ENCODE measurements at places on chromosomes 5 and 9.

- no peak for DNase-seq
These were observed 126.7 kb upstream of the SHB start for GRCh38 chr9:38195737-38196161.

DNA sequence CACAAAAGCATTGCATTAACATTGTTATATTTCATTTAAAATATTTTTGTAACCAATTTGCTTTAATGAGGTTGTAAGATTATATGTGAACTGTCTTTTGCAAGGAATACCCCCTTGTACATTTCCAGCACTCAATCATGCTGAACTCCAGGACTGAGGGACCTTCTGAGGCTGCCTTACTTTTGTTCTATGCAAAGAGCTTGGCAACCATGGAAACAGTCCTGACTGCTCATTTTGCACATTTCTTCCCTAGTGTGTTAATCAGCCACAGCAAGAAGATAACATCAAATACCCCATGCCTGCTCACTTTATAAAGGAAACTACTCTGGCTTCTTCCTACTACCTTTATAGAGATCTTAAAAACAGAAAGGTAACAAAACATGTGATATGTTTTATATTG, 355.6 kb upstream of the IZUMO3 start:
- peak; percentile 83 for DNase-seq

DNA sequence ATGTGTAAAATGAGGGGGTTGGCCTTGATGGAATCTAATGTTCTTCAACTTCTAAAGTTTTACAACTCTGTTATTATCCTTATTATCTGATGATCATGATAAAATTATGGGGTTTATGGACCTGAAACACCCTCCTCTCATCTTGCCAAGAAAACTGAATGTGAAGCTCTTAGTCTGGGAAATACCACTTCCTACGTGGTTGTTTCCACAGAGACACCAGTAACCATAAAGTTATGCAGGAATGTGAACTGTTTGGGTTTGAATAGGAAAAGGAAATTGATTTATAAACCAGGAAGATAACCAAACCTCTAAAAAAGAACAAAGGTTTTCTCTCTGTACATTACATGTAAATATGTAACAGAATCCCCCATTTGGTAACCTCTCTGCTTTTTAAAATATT, 28.3 kb upstream of the RAI14 start:
- no peak for DNase-seq

GRCh38 chr5:51618234-51618633, 235.0 kb downstream of the ISL1 start:
- no peak for DNase-seq

GRCh38 chr5:160289356-160289651, 23.1 kb downstream of the CCNJL start:
- DNase-seq = no peak

GRCh38 chr5:72147569-72147968, 40.3 kb downstream of the MAP1B start:
- DNase-seq = no peak

- no peak for DNase-seq
These were observed 151.4 kb downstream of the KDM4C start for GRCh38 chr9:6909181-6909580.

- no peak for DNase-seq
These were observed 414.5 kb upstream of the ARRDC3 start for GRCh38 chr5:91797576-91797975.

DNA sequence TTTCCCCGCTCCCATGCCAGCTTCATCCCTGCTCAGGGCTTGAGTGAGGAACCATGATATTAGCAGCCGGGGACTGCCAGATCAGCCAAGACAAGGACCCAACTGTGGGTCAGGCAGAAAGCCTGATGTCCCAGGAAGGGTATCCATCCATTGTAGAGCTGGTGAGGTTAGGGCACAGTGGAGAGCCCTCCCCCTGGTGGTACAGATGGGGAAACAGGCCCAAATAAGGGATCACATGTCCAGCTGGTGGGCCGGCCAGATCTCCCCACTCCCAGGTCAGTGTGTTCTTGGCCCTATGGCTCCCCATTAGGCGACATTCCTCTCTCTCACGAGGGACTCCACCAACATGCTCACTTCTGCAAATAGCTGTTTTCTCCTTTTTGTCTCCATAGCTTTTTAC, 9.0 kb downstream of the CDX1 start:
- no peak for DNase-seq

DNA sequence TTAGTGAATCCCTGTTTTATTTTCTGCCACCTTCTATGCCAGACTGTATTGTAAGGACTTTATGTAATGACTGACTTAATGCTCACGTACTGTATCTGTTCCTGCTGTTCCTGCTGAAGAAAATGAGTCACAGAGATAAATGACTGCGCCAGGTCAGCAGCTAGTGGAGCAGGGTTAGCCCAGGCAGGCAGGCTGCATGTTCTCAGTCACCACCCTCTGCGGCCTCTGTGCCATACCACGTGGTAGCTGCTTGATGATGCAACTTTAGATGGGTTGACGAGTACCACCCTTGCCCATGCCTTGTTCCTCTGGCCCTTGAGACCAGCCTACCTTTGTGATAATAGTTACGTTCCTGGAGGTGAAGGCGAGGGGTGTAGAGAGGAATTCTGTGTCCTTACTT, 161.9 kb downstream of the TRIO start:
- DNase-seq = no peak

GRCh38 chr5:150782850-150783249, 4.3 kb downstream of the SMIM3 start:
- no peak for DNase-seq

DNA sequence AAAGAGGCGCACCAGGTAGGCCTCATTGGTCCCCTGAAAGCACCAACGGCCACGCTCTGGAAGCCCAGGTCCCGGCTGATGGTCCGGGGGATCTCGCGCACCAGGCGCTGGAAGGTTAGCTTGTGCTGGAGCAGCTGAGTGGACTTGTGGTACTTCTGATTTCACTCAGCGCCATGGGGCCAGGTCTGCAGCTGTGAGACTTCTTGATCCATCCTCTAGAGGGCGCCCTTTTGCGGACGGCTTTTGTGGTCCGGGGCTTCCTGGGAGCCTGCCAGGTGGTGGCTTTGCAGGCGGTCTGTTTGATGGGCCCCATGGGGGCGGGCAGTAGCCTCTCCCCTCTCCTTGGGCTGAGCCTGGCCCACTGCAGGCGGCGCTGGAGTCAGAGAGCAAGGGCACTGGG, 10.4 kb downstream of the TAF11L12 start:
- DNase-seq = no peak

DNA sequence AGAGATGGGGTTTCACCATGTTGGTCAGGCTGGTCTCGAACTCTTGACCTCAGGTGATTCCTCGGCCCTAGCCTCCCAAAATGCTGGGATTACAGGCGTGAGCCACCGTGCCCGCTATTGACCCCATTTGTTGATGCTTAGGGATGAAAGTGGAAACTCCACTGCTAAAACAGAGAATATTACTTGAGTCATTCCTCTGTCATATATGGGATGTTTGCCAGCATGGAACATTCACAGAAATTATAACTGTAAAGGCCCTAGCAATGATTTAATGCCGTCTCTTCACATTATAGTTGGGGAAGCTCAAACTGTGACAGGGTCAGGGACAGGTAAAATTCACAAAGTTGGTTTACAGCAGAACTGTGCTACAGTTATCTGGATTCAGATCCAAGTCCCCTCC, 94.5 kb downstream of the TMC1 start:
- no peak for DNase-seq

- no peak for DNase-seq
These were observed 177.2 kb upstream of the PITX1 start for GRCh38 chr5:135211083-135211790.

DNA sequence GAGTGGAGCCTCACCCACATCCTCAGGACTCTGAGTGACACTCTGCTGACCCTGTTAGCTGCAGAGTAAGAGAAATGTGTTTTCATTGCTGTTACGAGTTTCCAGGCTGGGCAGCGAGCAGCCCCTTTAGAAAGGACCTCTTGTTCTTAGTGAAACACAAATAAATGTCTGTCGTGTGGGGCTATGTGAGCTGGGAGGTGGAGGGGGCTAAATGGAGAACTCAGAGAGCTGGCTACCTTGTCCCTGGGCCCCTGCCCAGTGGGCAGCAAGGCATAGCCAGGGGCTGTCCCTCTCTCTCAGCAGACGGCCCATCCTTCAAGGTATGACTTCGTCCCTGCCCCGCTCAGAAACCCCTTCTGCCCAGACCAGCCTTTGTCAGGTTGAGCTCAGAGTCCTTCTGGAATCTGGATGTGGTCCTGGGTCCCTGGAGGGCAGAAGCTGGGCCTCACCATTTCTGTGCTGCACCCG, 10.2 kb downstream of the DCANP1 start:
- DNase-seq = no peak

GRCh38 chr5:166013415-166013814, 2278.0 kb upstream of the WWC1 start:
- peak; percentile 21 for DNase-seq

- DNase-seq = no peak
These were observed 76.8 kb downstream of the PIK3R1 start for GRCh38 chr5:68292316-68292715.

GRCh38 chr5:140020601-140021177, 22.4 kb downstream of the NRG2 start:
- DNase-seq = no peak

DNA sequence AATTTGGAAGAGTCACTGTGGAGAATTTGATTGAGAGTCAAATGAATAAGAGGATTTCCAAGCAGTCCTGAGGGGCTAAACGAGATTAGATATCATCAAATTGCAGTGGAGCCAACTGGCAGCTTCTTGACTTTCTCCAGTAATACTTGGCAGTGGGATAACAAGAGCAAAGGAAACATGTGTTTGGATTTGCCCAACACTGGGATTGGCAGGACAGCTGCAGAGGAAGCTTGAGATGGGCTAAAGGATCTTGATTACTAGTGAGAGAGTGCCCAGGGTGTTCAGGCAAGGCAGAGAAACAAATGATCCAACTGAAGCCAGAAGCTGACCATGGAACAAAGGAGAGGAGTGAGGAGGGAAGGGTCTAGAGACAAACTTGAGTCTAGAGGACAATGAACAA, 356.0 kb upstream of the ISL1 start:
- DNase-seq = no peak

GRCh38 chr5:20114526-20114925, 126.5 kb upstream of the CDH18 start:
- DNase-seq = no peak

GRCh38 chr9:29613773-29614172, 2040.5 kb upstream of the C9orf72 start:
- no peak for DNase-seq

- no peak for DNase-seq
These were observed 201.8 kb upstream of the CDKN2B start for GRCh38 chr9:22210936-22211335.

DNA sequence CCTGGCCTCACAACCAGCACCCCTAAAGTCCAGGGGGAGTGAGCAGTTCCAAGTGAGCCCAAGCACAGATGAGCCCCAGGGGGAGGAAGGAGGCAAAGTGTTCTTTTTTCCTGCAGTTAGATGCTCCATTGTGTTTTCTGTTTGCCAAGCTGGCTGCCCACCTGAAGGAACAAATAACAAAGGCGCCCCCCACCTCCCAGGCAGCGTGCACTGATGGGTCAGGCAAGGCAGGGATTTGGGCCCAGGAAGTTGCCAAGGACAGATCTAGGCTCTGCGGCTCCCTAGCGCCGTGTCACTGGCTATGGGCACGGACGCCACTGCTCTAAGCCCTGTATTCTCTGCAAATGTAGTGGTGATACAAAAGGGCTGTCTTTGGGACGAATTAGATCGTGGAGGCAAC, 21.8 kb downstream of the FGF1 start:
- no peak for DNase-seq

GRCh38 chr5:174518512-174518911, 205.9 kb upstream of the MSX2 start:
- no peak for DNase-seq

DNA sequence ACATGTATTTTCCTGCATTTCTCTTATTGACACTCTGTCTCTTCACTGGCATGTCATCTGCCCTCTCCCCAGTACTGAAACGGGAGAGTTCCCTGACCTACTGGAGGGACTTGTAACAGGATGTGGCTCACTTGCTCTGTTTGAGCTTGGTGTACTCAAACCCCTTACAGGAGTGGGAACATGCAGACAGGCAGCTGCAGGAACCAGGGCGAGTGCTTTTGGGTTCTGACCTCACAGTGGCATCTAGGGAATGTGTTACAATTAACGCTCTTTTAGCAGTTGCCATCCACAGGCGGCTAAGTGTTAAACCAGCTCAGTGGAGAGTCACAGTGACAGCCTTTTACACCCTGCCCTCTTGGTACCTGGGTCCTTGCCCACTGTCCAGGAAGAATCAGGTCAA, 300.3 kb upstream of the GRAMD2B start:
- no peak for DNase-seq

GRCh38 chr9:69590266-69590665, 81.9 kb downstream of the APBA1 start:
- peak; percentile 88 for DNase-seq

GRCh38 chr9:97396256-97396655, 15.6 kb upstream of the TDRD7 start:
- no peak for DNase-seq

DNA sequence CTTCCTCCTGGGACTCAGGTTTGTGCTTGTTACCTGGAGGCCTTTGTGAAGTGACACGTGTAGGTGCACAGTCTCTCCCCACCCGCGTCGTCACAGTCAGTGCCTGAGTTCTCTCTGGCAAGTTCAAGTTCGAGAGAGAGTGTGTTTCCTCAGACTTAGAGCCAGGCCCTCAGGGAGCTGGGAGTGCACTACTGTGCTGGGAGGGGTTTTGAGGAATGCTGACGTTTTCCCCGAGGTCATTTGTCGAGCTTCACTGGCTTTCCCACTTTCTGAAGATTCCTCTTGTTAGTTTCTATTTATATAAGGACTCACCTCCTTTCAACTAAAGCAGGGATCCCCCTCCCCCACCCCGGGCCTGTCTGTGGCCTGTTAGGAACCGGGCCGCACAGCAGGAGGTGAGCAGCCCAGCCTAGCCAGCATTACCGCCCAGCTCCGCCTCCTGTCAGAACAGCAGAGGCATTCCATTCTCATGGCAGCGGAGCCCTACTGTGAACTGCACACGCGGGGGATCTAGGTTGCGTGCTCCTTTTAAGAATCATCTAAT, 209.2 kb downstream of the DIRAS2 start:
- peak; percentile 56 for DNase-seq

DNA sequence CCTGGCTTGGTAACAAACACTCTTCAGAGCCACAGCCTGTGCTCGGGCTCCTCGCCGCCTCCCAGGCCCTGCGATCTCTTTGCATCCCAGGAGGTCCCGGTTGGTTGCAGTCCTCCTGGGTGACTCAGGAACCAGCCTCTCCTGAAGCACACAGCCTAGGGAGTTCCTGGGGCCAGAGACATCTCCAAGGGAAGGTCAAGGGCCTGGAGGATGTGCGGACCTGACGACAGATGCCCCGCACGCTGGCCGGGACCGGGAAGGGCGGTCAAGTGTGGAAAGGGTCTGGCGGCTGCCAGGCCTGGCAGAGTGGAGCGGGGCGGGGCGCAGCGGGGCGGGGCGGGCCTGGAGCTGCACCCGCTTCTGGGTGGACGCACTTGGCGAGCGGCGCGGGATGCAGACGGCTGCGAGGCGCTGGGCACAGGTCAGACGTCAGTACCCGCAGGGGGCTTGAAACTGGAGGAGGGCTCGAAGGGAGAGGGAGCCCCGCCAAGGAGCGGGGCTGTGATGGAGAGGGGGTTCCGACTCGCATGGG, 45.0 kb upstream of the PRSS3 start:
- DNase-seq = peak; percentile 4

All from brain (organoid and tissue), 16 donors.